ENCODE measurements at places on chromosomes 7 and 10. TPM values are rescaled to one million over a fixed set of nuclear protein-coding genes. Genes with fewer than 3 reads are reported as not detected.

GRCh38 chr10:93806903-93807302 is 49.2 kb downstream of the LGI1 start:
- H3K27ac ChIP-seq, result no peak overlapping the region
- no peaks in the 10 kb centered on the region for H3K4me1 ChIP-seq
- H3K4me3 ChIP-seq, result no peak overlapping the region
- no peak for DNase-seq
- no peaks in the 10 kb centered on the region for H3K36me3 ChIP-seq

DNA sequence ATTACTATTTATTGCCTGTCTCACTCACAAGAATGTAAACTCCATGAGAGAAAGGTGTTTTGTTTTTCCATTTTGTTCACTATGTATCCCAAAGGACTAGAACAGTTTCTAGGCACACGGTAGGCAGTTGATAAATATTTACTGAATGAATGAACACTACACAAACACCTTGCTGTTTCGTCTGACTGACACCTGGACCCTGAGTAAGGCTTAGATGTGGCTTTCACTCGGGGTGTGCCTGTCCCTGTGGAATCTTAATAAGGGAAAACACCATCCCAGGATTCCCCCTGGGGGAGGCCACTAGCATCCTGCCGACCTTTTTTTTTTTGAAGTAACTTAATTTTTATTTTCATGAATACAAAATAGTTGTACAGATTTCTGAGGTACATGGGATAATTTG is 66.6 kb upstream of the STEAP1B start:
- no peak overlapping the region for H3K4me3 ChIP-seq

DNA sequence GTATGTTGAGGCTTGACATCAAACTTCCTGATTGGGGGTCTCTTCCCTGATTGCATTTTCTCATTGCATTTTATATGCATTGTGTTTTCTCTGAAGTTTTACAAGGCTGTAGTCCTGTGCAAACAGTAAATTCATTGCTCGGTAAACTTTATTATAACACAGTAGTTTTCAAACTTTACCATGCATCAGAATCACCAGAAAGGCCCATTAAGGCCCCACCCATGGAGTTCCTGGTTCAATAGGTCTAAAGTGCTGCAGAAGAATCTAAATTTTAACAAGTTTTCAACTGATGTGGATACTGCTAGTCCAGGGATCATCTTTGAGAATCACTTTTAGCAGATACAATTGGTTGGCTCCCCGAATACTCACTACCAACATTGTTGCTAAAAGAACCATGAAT is 634.7 kb upstream of the LRRTM3 start:
- H3K36me3 ChIP-seq, result no peaks in the 10 kb centered on the region
- H3K27ac ChIP-seq, result no peak overlapping the region
- DNase-seq, result no peak
- H3K4me3 ChIP-seq, result no peak overlapping the region
- no peaks in the 10 kb centered on the region for H3K4me1 ChIP-seq

DNA sequence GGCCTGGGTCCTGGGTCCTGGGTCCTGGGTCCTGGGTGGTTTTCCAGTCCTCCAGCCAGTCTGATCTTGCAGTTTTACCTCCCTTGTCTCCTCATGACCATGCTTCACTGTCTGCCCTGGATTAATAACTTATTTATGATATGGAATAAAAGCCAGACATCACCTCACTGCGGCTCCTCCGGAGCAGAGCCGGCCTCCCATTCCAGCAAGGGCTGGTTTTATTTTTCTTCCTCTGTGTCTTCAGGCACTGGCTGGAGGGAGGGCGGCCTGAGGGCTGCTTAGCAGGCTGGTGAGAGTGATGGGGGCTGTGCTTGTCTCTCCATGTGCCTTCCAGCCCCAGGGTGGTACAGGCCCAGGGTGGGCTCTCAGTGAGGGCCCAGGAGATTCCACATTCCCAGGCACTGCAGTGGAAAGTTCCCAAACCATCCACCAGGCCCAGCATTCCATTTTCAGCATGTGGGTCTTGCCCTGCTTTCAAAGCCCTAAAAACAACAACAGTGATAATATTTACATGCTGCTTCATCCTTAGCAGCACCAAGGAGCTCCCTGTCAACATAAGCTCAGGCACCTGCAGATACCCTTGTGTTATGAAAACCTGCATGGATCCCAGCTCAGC is 12.6 kb downstream of the ADAMTS14 start:
- no peak overlapping the region for H3K4me3 ChIP-seq
- no peak for DNase-seq
- H3K27ac ChIP-seq, result peak overlapping the region; percentile 63
- H3K27me3 ChIP-seq, result no peaks in the 10 kb centered on the region

- no peaks in the 10 kb centered on the region for H3K36me3 ChIP-seq
- H3K27ac ChIP-seq, result no peak overlapping the region
- DNase-seq, result no peak
- no peaks in the 10 kb centered on the region for H3K4me1 ChIP-seq
- no peaks in the 10 kb centered on the region for H3K27me3 ChIP-seq
- H3K4me3 ChIP-seq, result no peak overlapping the region
These were observed 527.3 kb upstream of the SEMA3D start for GRCh38 chr7:85714043-85714578.

- no peak overlapping the region for H3K4me3 ChIP-seq
- H3K36me3 ChIP-seq, result no peaks in the 10 kb centered on the region
- no peaks in the 10 kb centered on the region for H3K27me3 ChIP-seq
- H3K4me1 ChIP-seq, result no peaks in the 10 kb centered on the region
- DNase-seq, result no peak
These were observed 98.2 kb downstream of the FANK1 start for GRCh38 chr10:125994601-125995000.

- no peaks in the 10 kb centered on the region for H3K36me3 ChIP-seq
- peaks cover 6% of the 10 kb centered on the region for H3K27me3 ChIP-seq
- H3K4me1 ChIP-seq, result no peaks in the 10 kb centered on the region
- DNase-seq, result no peak
- H3K4me3 ChIP-seq, result no peak overlapping the region
These were observed 72.7 kb downstream of the CFAP46 start for GRCh38 chr10:132869621-132870020.

DNA sequence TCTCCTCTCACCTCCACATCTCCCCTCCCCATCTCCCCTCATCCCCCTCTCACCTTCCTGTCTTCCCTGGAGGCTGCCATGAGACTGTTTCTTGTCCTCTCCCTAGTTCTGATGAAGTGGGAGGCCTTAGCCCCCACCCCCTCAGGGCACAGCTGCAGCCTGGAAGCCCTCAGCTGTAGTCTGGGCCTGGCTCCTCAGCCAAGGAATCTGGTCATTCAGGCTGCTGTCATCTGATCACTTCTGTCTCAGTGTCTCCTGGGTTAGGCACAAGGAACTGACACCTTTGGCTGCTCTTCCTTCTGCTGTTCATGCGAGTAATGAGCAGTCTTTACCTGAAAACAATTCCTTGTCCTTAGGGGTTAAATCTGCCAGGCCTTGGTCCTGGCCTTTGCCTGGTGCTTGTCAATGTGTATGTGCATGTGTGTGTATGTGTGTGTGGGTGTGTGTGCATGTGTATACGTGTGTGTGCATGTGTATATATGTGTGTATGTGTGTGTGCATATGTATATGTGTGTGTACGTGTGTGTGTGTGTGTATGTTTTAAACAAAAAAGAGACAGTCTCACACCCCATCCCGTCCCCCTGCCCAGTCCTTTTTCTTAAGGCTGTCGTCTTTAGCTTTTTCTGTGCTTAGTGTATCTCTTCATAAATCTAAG is 153.5 kb upstream of the TMEM72 start:
- H3K27me3 ChIP-seq, result no peaks in the 10 kb centered on the region
- no peak for DNase-seq
- H3K27ac ChIP-seq, result no peak overlapping the region
- H3K36me3 ChIP-seq, result no peaks in the 10 kb centered on the region

DNA sequence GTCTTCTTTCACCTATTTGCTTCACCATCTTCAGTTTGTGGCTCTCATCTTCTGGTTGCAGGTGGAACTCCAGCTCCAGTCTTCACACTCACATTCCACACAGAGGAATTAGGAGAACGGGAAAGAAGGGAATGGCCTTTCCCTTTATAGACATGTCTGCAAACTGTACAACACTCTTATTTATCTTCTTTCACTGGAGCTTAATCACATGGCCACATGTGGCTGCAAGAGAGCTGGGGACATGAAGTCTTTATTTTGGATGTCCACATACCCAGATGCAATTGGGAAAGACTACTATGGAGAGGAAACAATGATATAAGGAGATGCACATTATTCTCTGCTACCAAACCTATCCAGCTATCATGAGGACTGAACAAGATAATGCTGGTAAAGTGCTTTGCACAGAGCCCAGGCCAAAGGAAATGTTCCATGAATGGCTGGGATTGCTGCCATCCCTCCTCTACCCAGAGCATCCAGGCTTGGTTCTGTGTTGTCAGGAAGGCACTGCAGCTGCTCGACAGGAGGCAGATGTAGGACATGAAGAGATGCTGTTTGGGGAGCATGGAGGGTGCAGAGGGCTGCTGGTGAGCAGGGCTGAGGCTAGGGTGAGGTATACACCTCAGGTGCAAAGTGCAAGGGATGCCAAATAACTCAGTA is 183.8 kb upstream of the TBX20 start:
- no peak overlapping the region for H3K4me3 ChIP-seq
- H3K27me3 ChIP-seq, result no peaks in the 10 kb centered on the region
- H3K4me1 ChIP-seq, result no peaks in the 10 kb centered on the region
- H3K36me3 ChIP-seq, result no peaks in the 10 kb centered on the region
- no peak overlapping the region for H3K27ac ChIP-seq
- no peak for DNase-seq

GRCh38 chr10:46528171-46528671 is 28.2 kb downstream of the GPRIN2 start:
- no peaks in the 10 kb centered on the region for H3K4me1 ChIP-seq
- no peak overlapping the region for H3K27ac ChIP-seq
- no peaks in the 10 kb centered on the region for H3K27me3 ChIP-seq
- no peaks in the 10 kb centered on the region for H3K36me3 ChIP-seq

DNA sequence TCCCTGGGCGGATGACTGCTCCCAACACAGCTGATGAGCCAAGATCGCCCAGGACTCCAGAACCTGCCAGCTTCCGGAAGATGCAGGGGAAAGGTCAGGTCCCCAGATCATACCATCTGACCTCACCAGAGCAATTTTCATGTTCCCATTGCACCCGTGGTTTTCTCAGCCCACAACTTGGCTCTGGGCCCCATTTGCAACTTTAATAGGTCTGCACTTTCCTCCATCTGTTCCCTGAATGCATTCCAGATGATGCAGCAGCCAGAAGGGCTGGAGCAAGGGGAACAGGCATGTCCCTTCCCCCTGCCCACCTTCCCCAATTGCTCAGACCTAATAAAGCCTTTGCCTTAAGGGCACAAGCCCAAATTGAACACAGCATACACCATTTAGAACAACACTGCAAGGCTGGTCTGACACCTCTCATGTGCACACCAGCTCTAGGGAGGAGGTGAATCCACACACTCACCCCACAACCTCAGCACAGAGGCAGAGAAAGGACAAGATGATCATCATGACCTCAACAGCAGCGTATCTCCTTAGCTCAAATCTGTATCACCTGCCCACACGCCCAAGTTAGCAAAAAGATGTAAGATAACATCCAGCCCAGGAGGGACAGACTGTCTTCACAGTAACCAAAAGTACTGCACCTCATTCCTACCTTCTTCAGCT is 87.5 kb downstream of the PLXNA4 start:
- no peaks in the 10 kb centered on the region for H3K27me3 ChIP-seq
- no peak overlapping the region for H3K27ac ChIP-seq
- peak; percentile 31 for DNase-seq
- no peaks in the 10 kb centered on the region for H3K4me1 ChIP-seq
- H3K4me3 ChIP-seq, result no peak overlapping the region
- H3K36me3 ChIP-seq, result no peaks in the 10 kb centered on the region

DNA sequence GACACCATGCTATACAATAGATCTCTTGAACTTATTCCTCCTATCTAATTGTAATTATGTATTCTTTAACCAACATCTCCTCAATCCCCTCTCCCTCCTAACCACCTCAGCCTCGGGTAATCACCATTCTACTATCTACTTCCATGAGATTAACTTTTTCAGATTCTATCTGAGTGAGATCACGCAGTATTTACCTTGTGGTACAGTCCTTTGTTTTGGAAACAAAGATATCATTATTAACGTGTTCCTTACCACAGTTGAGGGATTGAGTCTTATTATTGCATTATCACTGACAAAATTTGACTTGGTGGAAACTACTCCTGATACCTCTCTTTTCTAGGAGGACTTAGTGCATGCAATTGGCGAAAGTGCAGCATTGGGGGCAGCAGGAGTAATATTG is 26.0 kb upstream of the HYAL4 start:
- H3K4me1 ChIP-seq, result no peaks in the 10 kb centered on the region
- DNase-seq, result no peak
- no peaks in the 10 kb centered on the region for H3K36me3 ChIP-seq
- no peaks in the 10 kb centered on the region for H3K27me3 ChIP-seq
- no peak overlapping the region for H3K27ac ChIP-seq

- no peaks in the 10 kb centered on the region for H3K4me1 ChIP-seq
- no peak for DNase-seq
- H3K27ac ChIP-seq, result no peak overlapping the region
- H3K36me3 ChIP-seq, result no peaks in the 10 kb centered on the region
These were observed 246.6 kb downstream of the XPNPEP1 start for GRCh38 chr10:109676703-109677102.

GRCh38 chr10:35388197-35388596 is 51.9 kb downstream of the CCNY start:
- no peak overlapping the region for H3K4me3 ChIP-seq
- H3K4me1 ChIP-seq, result peaks cover 47% of the 10 kb centered on the region
- no peaks in the 10 kb centered on the region for H3K36me3 ChIP-seq

DNA sequence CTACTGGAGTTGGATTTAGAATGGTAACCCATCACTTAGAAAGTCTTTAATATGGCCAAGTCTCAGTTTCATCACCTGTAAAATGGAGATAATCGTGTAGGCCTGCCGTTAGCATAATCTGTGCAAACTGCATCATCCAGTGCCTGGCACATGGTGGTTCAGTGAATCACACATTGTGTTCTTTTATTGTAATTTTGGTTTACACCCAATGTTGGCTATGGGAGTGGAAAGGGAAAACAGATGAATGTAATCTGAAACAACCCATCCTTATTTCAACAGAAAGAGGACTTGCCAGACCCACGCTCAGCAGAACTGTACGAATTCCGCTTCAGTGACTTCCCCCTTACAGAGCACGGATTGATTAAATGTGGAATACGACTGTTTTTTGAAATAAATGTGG is 27.5 kb downstream of the PDE6C start:
- no peaks in the 10 kb centered on the region for H3K36me3 ChIP-seq
- H3K4me1 ChIP-seq, result no peaks in the 10 kb centered on the region
- no peak for DNase-seq
- no peak overlapping the region for H3K27ac ChIP-seq
- no peak overlapping the region for H3K4me3 ChIP-seq

DNA sequence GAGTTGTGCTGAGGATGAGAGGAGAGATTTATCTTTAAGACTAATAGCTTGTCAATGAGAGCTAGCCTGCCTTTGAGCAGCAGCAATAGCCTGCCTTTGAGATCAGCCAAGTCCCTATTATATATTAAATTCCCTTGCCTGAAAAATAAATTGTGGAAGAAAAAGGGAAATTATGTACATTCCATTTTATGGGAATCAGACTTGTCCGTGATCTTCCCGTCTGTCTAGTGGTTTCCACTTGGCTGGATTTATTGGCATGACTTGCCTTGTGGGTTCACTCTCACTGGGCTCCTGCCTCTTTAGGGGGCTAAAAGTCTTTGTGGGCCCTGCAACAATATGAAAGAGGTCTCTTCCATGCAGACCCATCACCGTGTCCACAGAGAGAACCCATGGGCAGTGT is 171.7 kb upstream of the FRMD4A start:
- H3K27ac ChIP-seq, result no peak overlapping the region
- H3K36me3 ChIP-seq, result no peaks in the 10 kb centered on the region
- no peaks in the 10 kb centered on the region for H3K4me1 ChIP-seq

GOLGA7B gene
- total RNA-seq, result 6.3 TPM

ADRB1 gene
- total RNA-seq, result 0.87 TPM

OR2A5 gene
- not detected for total RNA-seq

OR9A2 gene
- not detected for total RNA-seq

ARMC10 gene
- total RNA-seq, result 44.2 TPM

PDE1C gene
- 10.6 TPM for total RNA-seq

OR2A1 gene
- total RNA-seq, result not detected

BTBD16 gene
- total RNA-seq, result not detected

ANKRD30A gene
- total RNA-seq, result not detected

All from tibial nerve (tissue), 4 donors.